T follicular helper cell (primary cell): ENCODE measurements at places on chromosomes 6 and 20.
A peak's percentile ranks its signal among the peaks of the same experiment; 100 is the strongest.

DNA sequence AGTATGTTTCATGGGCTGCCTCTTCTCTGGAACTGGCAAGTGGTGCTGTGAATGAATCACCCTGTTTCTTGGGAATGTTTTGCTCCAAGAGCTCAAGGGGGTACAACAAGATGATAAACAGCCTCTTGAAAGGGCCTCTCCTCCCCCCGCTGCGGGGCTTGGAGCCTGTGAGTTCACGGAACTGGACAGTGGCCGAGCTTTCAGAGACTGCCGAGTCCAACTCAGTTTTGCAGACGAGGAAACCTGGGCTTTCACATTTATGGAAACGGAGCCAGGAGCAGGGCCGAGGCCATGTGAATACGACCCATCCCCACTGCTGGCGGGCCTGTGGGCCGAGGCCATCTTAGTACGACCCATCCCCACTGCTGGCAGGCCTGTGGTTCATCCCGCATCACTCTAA lies 18.2 kb upstream of the SRC start:
- DNase-seq, result no peak

- DNase-seq, result no peak
Measured at GRCh38 chr6:20850686-20851416, 316.6 kb downstream of the CDKAL1 start.

DNA sequence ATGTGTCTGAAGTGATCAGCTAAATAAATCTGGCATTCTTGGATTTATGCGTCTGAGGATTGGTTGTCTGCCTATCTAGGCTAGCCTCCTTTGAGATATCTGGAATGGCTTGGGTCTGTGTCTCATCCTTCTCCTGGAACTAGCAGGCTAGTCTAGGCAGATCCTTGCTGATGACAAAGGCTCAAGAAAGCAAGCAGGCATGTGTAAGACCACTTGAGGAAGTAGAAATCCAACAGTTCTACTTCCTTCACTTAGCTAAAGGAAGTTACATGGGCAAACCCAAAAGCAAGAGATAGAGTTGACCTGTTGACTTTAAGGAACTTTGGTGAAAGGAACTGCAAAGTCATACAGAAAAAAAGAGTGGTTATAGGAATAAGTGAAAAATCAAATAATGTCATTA lies 672.6 kb downstream of the MAFB start:
- DNase-seq, result no peak

DNA sequence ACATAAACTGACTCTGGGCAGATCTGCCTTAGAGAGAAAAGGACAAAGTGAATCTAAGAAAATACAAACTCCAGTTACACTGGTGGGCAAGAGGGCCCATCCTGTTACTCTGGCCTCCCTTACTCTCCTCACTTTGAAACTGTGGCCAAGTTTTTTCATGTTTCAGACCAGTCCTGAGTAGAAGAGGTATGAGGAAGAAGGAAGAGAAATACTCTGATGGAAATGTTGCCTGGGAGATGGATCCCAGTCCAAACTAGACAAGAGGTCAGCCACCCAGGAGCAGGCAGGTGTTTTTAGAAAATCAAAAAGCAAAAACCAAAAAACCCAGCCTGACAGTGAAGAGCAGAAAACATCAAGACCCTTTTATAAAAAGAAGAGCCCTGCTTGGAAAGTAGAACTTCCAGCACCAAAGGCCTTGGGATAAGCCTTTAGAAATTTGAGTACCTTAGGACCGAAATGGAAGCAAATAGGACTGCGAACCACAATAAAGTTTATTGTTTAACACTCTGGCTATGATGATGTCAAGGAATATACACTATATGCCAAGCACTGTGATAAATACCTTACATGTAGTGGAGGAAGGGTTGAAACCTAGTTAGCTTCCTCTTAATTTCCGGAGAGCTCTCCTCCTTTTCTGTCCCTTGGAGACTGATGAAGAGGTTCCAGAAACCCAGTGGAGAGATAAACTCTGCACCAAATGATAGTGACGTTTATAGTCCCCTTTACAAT lies 123.1 kb downstream of the KLHL32 start:
- no peak for DNase-seq

GRCh38 chr6:30836431-30836866 lies 47.9 kb upstream of the DDR1 start:
- DNase-seq, result no peak

DNA sequence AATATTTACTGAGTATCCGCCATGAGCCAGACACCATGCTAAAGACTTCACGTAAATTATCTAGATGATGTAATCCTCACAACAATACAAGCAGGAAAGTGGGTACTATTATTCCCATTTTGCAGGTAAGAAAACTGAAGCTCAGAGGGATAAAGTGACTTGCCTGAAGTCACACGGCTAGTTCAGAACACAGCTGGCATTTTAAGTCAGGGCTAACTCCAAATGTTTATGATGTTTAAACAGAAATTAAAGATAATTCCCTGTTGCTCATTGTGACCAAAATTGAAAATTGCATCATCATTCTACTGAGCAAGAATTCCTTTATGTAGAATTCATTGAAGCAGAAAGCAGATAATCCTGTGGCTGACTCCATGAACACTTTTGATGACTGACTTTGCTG lies 71.3 kb upstream of the STXBP5 start:
- no peak for DNase-seq

GRCh38 chr20:46132705-46133120 lies 14.6 kb downstream of the CD40 start:
- peak; percentile 19 for DNase-seq
